ENCODE measurements at places on chromosomes 12 and 14.

DNA sequence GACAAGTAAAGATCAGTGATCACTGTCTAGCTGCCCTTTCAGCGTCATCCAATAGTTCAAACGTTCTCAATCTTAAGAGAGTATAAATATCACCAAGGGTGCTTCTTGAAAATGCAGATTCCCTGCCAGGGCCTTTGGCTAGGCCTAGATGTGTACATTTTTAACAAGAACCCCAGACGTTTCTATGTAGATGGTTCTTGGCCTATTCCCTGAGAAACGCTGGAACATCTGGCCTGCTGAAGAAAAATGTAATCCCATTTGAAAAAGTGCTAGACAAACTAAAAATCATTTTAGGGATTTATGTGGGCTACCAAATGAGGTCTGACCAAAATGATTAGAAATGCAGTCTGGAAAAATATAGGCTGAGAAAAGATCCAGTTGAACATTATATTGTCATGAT is 231.7 kb downstream of the ADAMTS20 start:
- DNase-seq, result no peak

DNA sequence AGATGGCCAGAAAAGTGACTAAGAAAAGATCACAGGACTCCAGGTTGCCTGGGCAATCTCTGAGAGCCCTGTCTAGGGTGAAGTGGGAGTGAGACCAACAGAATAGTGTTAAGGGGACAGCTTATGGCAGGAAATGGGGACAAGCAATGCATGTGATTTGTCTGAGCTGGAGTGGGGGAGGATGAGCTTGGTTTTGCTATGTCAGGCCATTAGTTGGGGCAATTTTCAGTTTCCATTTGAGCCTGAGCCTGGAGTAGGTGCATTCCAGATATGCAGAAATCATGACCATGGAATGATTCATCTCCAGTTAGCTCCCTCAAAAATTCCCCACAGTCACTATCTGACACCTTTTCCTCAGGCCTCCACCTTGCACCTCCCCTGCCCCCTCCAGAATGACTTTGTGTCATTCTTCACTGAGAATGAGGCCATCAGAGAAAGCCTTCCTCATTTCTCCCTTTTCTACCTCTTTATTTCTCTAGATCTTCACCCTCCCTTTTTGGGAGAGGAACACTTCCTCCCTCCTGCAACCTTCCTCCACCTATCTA is 150.9 kb upstream of the PLEKHG7 start:
- DNase-seq, result no peak

GRCh38 chr14:106872611-106873446 is 1346.4 kb downstream of the TMEM121 start:
- DNase-seq, result peak; percentile 48

GRCh38 chr12:95054206-95054605 is 19.2 kb downstream of the NR2C1 start:
- no peak for DNase-seq

GRCh38 chr12:51838762-51839161 is 9.8 kb downstream of the FIGNL2 start:
- no peak for DNase-seq

DNA sequence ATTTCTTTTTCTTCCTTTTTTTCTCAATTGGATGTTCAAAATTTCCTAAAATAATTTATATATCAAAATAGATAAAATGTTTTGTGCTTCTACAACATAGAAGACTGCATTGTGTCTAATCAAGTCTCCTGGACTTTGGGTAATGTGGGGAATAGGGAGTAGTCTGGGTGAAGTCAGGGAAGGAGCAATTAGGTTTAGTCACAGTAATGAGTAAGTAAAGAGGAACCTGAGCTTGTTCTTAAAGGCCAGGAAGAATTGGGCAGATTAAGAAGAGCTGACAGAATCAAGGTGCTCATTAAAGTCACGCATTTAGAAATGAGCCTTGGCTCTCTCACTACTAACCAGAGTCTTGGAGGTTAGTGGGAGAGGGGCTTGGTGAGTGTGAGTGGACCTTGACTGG is 233.3 kb upstream of the SSTR1 start:
- DNase-seq, result no peak

DNA sequence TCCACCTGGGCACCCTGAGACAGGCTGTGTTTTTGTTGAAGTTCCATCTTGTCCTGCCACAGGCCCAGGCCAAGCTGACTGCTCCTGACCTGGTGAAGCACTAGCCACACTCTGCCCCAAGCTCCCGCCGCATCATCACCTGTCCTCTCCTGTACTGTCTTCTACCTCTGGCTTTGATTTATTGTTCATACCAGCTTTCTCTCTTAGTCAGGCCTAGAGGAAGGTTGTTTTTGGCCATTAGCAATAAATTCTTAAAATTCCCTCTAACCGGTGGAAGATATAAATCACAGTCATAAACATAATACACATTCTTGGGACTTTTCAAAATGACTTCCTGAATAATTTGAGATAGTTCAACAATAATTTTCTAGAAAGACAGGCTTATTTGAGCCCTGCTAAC is 169.4 kb downstream of the DAD1 start:
- DNase-seq, result no peak

GRCh38 chr14:78764240-78764639 is 594.1 kb downstream of the NRXN3 start:
- no peak for DNase-seq

DNA sequence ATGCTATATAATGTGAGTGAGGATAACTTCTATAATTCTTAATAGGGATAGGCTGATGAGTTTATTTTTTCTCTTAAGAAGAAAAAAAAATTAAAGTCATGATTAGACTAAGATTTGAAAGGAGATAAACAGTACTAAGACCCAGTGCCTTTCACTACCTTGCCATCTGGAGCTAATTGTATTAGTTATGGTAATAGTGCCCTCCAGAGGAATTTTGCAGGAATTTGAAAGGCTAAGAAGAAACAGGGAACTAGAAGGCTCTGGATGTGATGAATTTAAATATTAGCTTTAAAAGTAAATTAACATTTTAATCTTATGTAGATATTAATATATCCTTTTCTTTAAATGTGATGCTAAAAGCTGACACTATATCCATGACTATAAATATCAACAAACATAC is 36.6 kb upstream of the PIK3C2G start:
- DNase-seq, result peak; percentile 52

DNA sequence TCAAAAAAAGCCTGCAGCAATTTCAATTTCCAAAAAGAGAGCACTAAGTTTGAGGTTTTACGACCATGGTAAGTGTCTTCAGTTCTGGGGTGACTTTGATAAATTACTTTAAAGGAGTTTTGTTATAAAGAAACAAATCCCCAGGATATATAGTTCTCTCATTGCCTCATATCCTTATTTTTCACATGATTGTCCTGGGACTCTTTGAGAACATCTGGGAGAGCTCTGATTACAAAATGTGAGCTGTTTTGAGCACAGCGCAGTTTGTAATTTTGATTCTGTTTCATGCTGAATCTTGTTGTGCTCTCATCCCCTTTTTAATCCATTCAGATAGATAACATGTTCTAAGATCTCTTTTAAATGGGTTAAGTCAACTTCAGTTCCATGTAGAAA is 67.7 kb upstream of the DCN start:
- no peak for DNase-seq

DNA sequence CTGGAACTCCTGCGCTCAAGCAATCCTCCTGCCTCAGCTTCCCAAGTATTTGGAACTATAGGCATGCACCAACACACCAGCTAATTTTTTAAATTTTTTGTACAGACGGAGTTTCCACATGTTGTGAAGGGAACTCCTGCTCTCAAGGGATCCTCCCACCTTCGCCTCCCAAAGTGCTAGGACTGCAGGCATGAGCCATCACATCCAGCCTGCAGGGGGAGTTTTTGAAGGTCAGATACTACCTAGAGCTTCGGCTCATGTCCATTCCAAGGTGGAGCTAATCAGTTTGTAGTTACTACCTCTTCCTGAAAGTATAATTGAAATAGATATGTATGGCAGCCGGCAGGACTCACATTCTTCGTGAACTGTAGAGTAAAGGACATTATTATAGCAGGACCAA is 3.7 kb upstream of the TAS2R19 start:
- DNase-seq, result no peak

- peak; percentile 72 for DNase-seq
Observed at GRCh38 chr12:40325349-40325960, 100.7 kb downstream of the LRRK2 start.

DNA sequence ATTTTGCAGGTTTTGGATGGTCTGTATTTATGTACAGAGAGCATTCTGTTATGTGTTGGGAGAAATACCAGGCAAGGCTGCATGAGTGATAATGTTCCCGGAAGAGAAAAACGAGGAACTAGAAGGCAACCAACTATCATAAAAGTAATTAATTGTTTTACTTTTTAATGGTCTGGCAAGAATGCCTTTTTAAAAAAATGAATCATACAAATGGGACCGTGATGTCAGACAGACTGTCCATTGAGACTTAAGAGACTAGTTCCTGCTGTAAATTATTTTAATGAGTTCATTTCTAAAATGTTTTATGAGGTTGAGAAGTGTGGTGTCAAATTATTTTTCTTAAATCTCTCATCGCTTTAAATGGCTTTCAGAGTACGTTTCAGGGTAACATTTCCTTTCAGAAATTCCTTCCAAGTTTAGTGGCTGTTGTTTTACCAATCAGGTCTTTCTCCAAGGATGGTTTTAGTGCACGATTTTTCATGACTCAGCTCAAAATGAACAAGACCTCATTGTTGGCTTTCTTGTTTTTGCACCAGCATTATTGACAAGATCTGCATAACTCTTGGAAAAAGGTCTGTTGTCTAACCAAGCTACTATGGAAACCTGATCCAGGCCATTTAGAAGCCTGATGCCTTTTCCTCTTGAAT is 86.1 kb upstream of the ARHGAP5 start:
- no peak for DNase-seq

GRCh38 chr12:52323416-52324152 is 2.4 kb upstream of the KRT83 start:
- no peak for DNase-seq

DNA sequence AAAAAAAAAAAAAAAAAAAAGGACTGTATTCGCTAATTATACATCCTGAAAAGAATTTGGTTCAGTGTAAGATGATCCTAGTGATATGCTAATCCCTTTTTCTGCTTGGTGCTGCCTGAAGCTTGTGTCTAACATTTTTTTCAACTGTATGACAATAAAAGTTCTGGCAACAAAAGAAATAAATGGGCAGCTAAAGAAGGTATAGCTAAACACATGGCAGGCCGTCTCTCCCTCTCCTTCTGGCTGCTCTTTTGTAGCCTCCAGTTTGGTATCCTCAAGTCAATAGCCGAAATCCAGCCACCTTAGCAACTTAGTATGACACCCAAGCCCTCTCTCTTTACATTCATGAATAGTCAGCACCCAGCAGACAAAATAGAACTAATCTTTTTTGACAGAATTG is 198.3 kb upstream of the OTX2 start:
- no peak for DNase-seq

DNA sequence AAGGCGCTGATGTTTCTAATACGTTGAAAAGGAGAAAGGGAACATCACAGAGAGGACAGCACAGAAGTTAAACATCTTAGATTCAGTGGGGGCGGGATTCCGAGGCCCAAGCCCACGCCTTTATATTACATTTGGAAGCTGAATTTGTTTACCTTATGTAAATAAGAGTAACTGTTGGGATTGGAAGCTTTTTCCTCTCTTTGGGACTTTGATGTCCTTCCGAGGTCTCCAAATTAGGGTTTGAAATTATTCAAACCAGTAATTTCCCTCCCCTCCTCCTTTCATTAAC is 6.4 kb downstream of the FOXA1 start:
- peak; percentile 86 for DNase-seq

DNA sequence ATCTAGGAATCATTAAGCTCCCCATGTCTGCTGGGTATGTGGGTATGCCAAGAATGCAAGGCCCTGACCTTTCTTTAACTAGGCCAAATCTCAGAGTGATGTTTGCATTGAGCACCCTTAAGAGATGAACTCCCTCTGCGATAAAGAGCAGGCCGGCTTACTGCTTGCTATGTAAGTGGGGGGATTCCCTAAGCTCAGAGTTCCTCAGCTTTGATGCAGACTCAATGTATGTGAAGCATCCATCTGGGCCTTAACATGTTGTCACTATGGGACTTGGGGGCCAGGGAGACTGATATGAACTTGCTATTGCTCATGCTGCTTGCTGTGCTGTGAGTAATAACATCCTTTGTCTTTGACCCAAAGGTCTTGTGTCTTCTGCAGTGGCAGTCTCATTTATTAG is 149.7 kb downstream of the C12orf75 start:
- DNase-seq, result no peak

- no peak for DNase-seq
Observed at GRCh38 chr12:101612160-101612916, 17.6 kb downstream of the MYBPC1 start.

- no peak for DNase-seq
Observed at GRCh38 chr12:63752841-63753240, 26.9 kb upstream of the RXYLT1 start.

GRCh38 chr12:98002887-98003493 is 512.4 kb upstream of the TMPO start:
- DNase-seq, result peak; percentile 75

GRCh38 chr12:66881386-66881785 is 202.5 kb upstream of the GRIP1 start:
- no peak for DNase-seq

DNA sequence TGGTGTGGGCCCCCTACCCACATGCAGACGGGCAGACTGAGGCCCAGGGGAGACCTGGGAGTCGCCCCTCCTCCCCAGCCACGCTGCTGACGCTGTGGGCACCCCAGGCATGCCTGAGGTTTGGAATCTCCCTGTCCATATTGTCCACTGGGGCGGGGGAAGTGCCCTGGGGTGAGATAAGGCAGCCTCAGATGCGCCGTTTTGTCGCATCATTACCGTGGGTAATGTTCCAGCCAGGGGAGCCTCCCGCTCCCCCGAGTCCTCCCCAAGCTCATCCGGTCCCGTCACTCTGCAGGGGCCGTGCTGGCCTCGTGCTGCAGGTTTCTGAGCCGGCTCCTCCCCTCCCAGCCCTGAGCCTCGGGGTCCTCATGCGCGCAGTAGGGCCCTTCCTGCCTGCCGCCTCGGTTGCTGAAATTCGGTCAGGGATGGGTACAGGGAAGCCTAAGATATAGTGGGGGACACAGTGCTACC is 11.4 kb downstream of the INF2 start:
- no peak for DNase-seq

DNA sequence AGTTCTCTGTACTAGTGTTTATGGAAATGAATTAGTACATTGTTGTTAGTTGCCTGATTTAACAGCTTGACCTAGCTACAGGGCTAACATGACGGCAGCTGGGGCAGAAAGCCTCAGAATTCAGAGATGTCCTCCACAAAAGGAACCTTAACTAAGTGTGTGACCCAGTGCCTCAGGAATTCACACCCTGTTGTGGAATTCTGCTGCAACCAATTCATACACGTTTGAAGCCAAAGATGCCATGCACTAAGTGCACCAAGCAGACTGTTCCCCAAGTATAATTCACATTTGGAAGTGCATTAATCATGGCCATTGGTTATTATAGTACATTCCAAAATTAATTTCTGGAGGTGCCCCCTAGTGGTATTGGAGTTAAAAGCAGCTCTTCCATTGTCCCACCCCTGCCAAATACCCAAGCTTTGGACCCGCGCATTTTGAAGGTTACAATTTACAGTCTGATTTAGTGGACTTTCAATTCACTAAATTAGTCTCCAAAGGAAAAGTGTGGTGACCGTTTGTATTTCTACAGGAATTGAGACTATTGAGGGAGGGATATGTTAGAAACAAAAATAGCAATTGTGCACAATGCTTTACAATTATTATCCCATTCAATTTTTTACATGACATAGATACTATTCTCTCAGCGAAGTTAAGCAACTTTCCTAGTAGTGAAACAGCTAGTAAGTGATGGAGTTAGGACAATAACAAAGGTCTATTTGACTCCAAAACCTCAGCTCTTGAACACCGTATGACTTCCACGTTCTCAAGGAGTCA is 85.9 kb downstream of the PAX9 start:
- peak; percentile 12 for DNase-seq

GRCh38 chr12:49983892-49984291 is 11.1 kb downstream of the AQP6 start:
- DNase-seq, result no peak

Data from NCI-H748 treated with DMSO at 0.1 percent for 48 hours (cell line).